ENCODE measurements at places on chromosomes 7 and 10.

DNA sequence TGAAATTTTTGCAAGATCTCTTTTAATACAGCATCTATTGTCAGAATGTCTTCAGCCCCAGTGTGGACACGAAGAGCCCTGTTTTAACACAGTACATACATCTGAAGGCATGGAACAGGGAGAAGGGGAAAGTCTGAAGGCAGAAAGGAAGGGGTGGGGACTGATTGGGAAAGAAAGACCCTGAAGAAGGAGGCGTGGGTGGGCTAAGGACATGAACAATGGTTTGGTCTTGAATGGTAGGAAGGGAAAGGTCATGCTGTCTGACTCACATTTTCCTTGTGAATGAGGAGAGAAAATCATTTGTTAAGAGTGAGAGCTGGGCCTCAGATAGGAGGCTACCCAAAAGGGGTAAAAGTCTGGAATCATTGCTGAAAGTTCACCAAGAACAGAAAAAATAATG is 297.1 kb downstream of the GALNT17 start:
- DNase-seq, result no peak

- DNase-seq, result no peak
These were observed 25.6 kb upstream of the TMEM26 start for GRCh38 chr10:61478621-61479312.

- DNase-seq, result no peak
These were observed 134.6 kb downstream of the GRM3 start for GRCh38 chr7:86778271-86778670.

DNA sequence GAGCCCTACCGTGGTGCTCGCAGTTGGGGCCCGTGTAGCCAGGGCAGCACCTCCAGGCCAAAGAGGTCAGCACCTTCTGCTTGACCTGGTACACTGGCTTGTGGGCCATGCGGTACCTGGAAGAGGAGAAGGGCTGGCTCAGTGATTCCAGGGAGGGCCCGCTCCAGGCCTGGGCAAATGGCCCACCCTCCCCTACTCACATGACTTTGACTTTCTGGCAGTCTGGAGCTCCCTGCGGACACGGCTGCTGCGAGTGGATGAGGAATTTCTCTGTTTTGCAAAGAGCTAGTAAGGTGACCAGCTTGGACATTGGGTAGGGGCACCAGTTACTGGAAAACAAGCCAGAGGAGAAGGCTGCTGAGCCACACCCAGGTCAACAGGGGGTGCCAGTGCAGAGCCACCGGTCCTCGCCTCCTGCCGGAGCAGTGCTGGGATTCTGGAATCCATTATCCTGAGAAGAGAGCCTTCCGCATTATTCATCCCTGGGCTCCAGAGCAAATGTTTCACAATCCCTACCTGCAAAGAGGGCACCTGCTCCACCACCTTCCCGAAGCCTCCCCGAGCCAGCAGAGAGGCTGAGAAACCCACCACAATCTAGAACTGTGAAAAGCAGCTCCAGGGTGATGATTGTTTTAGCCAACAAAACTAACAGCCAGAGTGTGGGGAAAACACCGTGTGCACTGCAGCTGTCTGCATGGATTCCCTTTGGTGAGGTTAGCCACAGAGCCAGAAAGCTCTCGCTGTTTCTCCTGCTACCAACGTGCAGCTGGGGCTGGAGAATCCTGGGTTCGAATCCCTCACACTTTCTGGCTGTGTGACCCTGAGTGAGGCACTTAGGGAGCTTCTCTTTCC is 11.8 kb downstream of the MMRN2 start:
- DNase-seq, result no peak

- no peak for DNase-seq
These were observed 7.0 kb downstream of the AQP1 start for GRCh38 chr7:30918676-30919075.

GRCh38 chr10:47404937-47405336 is 20.8 kb upstream of the ZNF488 start:
- no peak for DNase-seq

- DNase-seq, result no peak
These were observed 950.7 kb upstream of the PHF14 start for GRCh38 chr7:10022957-10023356.

- no peak for DNase-seq
These were observed 309.8 kb downstream of the ADK start for GRCh38 chr10:74460812-74461211.

DNA sequence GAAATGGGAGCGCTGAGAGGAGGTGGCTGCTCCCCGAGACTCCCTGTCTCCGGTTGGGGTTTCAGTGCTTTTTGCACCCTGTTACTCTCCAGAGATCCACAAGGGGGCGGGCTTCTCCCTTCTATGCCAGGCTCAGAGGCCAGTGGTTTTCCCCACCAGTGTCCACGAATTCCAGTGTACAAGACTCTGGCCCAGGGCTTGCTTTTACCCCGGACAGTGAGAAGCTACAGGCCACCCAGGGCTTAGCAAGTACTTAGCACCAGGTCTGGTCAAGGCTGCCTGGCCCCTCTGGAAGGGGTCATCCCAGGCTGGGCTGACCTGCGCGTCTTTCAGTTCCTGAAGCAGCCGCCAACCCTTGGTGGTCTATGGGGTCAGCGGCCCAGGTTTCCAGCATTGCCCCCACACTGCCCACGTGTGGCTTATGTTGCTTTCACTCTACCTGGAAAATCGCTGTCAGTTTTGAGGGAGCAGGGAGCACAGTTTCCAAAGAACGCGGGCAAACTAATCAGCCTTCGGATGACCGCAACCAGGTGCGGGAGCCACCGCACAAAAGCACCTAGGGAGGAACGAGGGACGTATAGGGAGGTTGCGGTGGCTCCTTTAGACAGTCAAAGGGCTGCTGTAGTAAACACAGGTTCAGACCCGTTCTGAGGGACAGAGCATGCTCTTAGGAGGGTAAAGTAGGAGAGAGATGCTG is 6.8 kb downstream of the CYP26A1 start:
- DNase-seq, result no peak

- DNase-seq, result no peak
These were observed 126.2 kb downstream of the PRPF18 start for GRCh38 chr10:13712837-13713581.

- DNase-seq, result no peak
These were observed 64.5 kb downstream of the LRRTM3 start for GRCh38 chr10:66990143-66990830.

Measured in iPS DF 19.7 (cell line).